ENCODE measurements at places on chromosomes 1 and 21. TPM values are rescaled to one million over a fixed set of nuclear protein-coding genes. Genes with fewer than 3 reads are reported as not detected.

Gene BSDC1
- 87.8 TPM for total RNA-seq

Gene CLCA4
- not detected for total RNA-seq

Gene SYT6
- not detected for total RNA-seq

Gene PROX1
- 4.3 TPM for total RNA-seq

Gene OR2T33
- not detected for total RNA-seq

Gene GJB5
- 0.30 TPM for total RNA-seq

Gene SIPA1L2
- 49.6 TPM for total RNA-seq

Gene SMIM11
- total RNA-seq, result 16.7 TPM

Gene DAB1
- not detected for total RNA-seq

Gene TCHH
- 0.15 TPM for total RNA-seq

Gene LCE1F
- not detected for total RNA-seq

Gene GIPC2
- 4.1 TPM for total RNA-seq

Gene RGL1
- total RNA-seq, result 26.2 TPM

Gene MAP1LC3C
- total RNA-seq, result 5.6 TPM

Gene AQP10
- total RNA-seq, result 0.29 TPM

DNA sequence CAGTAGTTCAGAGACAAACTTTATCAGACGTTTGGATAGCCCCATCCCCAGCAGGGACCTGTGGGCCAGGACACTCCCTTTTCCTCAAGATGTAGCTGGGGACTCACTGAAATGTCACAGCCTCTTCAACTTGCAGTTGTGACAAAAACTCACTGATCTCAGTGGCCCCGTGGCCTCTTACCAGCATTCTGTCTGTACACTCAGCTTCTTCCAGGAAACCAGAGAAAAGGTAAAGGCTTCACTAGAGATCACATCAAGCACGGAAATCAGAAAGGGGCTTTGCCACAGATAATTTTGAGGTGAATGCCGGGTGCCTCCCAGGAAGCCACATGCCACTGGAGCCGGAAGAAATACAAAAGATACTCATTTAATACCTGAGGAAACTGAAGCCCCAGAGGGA is 122.2 kb downstream of the CCDC185 start:
- no peak for DNase-seq

- no peak for DNase-seq
Measured at GRCh38 chr21:14995695-14996490, 68.9 kb downstream of the NRIP1 start.

DNA sequence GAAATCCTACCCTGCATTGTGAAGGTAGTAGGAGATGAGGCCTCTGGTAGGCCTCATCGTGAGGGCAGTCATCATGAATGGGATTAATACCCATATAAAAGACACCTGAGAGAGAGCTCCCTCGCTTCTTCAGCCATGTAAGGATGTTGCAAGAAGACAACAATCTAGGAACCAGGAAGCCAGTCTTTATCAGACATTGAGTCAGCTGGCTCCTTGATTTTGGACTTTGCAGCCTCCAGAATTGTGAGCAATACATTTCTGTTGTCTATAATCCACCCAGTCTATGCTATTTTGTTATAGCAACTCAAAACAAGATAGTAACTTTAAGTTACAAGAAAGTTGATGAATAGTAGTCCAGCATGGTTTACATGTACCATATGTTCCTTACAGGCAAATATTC is 208.5 kb downstream of the KCNT2 start:
- DNase-seq, result no peak

- no peak for DNase-seq
Measured at GRCh38 chr1:92504291-92505014, 17.7 kb upstream of the GFI1 start.

GRCh38 chr1:205525495-205526285 is 21.2 kb downstream of the CDK18 start:
- DNase-seq, result no peak

DNA sequence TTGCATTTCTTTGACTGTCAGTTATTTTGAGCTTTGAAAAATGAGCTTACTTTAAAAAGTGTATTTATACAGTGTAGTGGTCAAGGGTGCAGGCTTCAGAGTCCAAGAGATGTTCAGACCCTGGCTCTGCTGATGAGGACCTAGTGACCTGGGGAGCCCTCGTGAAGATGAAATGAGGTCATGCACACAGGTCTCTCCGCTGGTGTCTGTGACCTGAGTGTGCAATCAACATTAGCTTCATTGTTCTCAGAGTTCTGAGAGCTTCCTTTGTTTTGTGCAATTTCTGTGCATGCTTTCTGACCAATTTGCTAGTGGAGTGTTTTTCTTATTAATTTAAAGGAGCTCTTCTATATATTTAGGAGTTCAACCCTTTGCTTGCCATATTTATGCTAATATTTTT is 71.3 kb downstream of the RIPK4 start:
- DNase-seq, result no peak

- DNase-seq, result no peak
Measured at GRCh38 chr1:81453971-81454370, 346.8 kb upstream of the ADGRL2 start.

GRCh38 chr1:216702170-216702569 is 21.1 kb downstream of the ESRRG start:
- DNase-seq, result no peak

DNA sequence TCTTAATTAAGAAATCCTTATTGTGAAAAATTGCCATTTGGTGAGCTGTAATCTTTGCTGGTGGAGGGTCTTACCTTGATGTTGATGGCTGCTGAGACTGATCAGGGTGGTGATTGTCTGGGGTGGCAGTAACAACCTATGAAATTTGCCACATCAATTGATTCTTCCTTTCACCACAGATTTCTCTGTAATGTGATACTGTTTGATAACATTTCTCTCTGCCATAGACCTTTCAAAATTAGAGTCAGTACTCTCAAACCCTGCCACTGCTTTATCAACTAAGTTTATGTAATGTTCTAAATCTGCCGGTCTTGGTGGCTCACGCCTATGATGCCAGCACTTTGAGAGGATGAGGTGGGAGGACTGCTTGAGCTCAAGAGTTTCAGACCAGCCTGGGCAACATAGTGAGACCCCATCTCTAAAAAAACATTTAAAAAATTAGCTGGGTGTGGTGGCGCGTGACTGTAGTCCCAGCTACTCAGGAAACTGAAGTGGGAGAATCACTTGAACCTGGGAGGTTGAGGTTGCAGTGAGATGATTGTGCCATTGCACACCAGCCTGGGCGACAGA is 5.0 kb downstream of the KPNA6 start:
- DNase-seq, result no peak

- DNase-seq, result peak; percentile 47
Measured at GRCh38 chr1:44408632-44409602, 3.9 kb downstream of the RNF220 start.

DNA sequence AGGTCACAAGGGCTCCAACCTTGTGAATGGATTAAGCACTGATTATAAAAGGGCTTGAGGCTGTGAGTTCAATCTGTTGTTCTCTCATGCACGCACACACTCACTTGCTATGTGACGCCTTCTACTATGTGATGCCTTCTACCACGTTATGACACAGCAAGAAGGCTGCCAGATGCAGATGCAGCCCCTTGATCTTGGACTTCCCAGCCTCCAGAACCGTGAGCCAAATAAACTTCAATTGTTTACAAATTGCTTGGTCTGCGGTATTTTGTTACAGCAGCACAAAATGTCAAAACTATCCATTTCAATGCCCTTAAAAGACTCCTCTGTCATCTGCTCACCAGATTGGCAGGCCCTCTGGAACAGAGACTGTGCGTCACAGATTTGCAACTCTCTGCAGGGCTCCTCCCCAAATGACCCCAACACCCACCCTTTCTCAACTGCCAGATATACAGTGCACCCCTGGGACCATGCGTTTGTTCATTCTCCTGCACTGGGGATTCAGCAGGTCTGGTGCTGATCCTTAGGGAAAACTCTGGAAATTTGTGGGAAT is 47.8 kb upstream of the KANK4 start:
- DNase-seq, result no peak

DNA sequence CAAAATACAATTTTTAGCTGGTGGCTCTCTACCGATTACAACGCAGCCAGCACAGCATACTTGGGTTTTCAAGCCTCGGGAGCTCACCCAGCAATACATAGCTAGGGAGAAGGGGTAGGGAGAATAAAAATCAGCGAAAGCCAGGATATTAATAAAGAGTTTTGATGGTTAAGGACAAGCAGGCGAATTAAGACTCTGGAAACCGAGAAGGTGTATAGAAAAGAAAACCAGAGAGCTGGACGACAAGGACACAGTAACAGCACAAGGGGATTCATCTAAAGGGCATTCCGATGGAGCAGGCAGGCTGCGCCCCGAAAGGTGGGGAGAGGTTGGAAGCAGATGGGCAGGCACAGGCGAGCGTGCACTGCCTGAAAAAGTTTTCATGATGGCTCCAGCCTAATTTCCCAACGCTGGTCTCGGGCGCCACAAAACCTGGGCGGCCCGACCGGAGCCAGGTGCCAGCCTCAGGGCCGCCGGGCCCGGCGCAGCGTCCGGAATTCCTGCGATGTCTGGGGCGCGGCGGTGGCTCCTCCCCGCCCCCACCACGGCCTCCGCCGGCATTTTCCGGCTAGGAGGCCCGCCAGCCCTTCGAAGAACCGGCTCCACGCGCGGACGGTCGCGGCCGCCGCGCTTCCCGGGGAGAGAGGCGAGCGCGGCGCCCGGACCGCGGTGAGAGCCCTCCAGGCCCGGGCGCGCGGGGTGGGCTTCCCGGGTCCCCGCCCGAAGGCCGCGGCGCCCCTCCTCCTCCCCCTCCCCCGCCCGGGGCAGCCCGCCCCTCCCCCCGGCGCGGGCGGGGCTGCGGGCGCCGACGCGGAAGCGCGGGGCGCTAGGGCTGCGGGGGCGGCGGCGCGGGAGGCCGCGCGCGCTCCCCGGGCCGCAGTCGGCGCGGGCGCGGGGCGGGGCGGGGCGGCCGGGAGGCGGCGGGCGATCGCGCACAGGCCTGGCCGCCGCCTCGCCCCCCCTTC is 774 bp upstream of the DYRK1A start:
- DNase-seq, result peak; percentile 59

DNA sequence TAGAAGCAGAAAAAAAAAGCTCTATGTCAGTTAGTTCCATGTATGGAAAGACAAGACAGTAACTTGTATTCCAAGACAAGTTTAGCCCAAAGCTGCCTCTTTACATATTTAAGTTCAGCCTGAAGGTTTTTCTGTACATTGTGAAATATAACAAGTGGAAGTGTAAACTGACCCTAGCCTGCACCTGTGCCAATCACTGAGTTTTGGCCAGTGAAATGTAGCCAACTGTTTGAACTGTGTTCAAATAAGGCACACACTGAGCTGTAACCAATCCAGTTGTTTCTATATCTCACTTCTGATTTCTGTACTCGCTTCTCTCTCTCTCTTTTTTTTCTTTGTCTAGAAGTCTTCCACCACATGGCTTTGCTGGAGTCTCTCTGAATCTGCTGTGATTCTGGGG is 1227.1 kb downstream of the NCAM2 start:
- no peak for DNase-seq

DNA sequence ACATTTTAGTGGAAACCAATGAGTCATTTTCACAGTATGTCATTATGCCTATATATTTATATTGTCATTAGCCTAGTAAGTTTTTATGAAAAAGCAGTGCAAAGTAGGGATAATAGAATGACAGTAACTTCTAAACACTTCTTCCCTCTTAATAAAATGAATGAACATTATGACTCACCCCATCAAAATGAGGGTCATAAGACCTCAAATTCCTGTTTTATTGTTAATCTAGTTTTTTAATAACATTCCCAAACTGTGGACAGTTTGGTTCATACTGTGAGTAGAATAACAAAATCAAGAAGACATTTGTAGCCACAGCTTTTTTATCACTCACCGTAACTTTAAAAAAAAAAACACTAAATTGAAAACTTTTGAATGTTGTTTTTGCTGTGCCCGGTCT is 160.5 kb downstream of the LRRC40 start:
- DNase-seq, result no peak

DNA sequence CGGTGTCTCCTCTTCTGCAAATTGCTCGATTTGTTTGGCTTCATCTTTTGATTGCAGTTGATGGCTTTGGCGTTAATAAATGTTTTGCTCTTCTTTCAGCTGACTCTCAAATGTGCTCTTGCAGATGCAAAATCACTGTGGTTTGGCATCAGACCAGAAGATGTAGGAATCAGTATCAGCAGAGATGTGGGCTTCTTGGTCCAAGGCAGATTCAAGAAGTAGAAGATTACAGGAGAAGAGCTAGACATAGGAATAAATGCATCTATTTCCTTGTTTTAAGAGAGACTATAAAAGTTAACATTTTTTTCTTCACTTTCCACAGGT is 59.8 kb upstream of the BACH1 start:
- DNase-seq, result peak; percentile 39

- DNase-seq, result no peak
Measured at GRCh38 chr1:177054542-177054941, 110.0 kb downstream of the ASTN1 start.

DNA sequence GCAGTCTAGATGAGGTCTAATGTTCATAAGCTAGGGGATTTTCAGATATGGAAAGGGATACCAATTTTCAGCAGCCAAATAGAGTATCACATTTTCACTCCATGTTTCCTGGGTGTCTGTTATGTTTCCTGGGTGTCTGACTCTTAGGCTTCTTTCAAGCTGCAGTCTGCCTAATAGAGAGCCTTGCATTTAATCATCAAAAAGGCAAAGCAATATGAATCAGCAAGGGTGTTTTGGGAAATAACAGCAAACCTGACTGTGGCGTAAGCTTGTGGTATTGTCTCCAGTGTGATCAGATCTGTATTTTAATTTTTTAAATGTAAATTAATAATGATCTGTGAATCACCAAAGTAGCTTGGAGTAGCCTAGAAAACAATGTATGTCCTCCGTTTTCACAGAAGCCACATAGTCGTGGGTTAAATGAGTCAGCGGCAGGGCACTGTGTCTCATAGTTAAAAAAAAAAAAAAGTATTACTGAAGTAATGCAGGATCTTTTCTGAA is 10.4 kb downstream of the LGALS8 start:
- no peak for DNase-seq

All from upper lobe of left lung (tissue), 6 donors.